Activated B cell treated with CpG ODN at 0.5 μM for 24 hours (primary cell): ENCODE measurements at places on chromosomes 1 and 21. TPM values are rescaled to one million over a fixed set of nuclear protein-coding genes. Genes with fewer than 3 reads are reported as not detected.

ICOSLG gene
- 36.4 and 40.9 TPM in 2 replicates for total RNA-seq

ST6GALNAC5 gene
- total RNA-seq, result not detected in 2 replicates

LDLRAP1 gene
- 8.7 and 10.8 TPM in 2 replicates for total RNA-seq

KRTAP7-1 gene
- total RNA-seq, result not detected in 2 replicates

TSPEAR gene
- total RNA-seq, result not detected in 2 replicates

PTPRU gene
- 0.24 TPM in 1 of 2 replicates, not detected in the other for total RNA-seq

CASQ1 gene
- not detected in 2 replicates for total RNA-seq

PPM1J gene
- total RNA-seq, result 0.46 and 0.75 TPM in 2 replicates

APCS gene
- not detected in 2 replicates for total RNA-seq

BSND gene
- 0.05 TPM in 1 of 2 replicates, not detected in the other for total RNA-seq

PBXIP1 gene
- 42.4 and 43.2 TPM in 2 replicates for total RNA-seq

STYXL2 gene
- not detected in 2 replicates for total RNA-seq

USH2A gene
- total RNA-seq, result not detected in 2 replicates

GJA5 gene
- total RNA-seq, result not detected in 2 replicates
